Thymus (tissue), 14 donors: ENCODE measurements at places on chromosomes 4 and X. TPM values are rescaled to one million over a fixed set of nuclear protein-coding genes. Genes with fewer than 3 reads are reported as not detected.

The CDX4 gene
- polyA plus RNA-seq: not detected

The S100G gene
- polyA plus RNA-seq: 1.2 TPM

The MOB1B gene
- 15.1 TPM for polyA plus RNA-seq

The HPGDS gene
- polyA plus RNA-seq: 1.4 TPM

The ZDHHC15 gene
- 0.55 TPM for polyA plus RNA-seq

The UGT2B11 gene
- 0.07 TPM for polyA plus RNA-seq

The ADH1C gene
- polyA plus RNA-seq: 3.3 TPM

The TLR3 gene
- 1.7 TPM for polyA plus RNA-seq

The HSFX2 gene
- 1.1 TPM for polyA plus RNA-seq

The PAGE2B gene
- 1.2 TPM for polyA plus RNA-seq

The SPATA4 gene
- polyA plus RNA-seq: 0.16 TPM

The FSTL5 gene
- 0.07 TPM for polyA plus RNA-seq

The EVC gene
- 1.6 TPM for polyA plus RNA-seq

The PJA1 gene
- 14.8 TPM for polyA plus RNA-seq

The NWD2 gene
- polyA plus RNA-seq: 0.11 TPM

The SPOCK3 gene
- polyA plus RNA-seq: 0.48 TPM

DNA sequence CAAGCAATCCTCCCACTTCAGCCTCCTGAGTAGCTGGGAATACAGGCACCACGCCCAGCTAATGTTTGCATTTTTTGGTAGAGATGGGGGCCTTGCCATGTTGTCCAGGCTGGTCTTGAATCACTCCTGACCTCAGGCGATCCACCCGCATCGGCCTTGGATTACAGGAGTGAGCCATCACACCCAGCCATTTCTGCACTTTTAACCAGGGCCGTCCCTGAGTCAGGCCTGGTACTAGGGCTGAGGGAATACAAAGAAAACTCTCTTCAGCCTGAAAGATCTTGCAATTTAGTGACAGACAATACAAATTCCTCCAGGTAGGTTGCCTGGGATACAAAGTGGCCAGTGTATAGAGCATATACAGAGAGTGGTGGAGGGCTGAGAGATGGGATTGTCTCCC is 65.8 kb downstream of the BCOR start:
- DNase-seq: no peak

DNA sequence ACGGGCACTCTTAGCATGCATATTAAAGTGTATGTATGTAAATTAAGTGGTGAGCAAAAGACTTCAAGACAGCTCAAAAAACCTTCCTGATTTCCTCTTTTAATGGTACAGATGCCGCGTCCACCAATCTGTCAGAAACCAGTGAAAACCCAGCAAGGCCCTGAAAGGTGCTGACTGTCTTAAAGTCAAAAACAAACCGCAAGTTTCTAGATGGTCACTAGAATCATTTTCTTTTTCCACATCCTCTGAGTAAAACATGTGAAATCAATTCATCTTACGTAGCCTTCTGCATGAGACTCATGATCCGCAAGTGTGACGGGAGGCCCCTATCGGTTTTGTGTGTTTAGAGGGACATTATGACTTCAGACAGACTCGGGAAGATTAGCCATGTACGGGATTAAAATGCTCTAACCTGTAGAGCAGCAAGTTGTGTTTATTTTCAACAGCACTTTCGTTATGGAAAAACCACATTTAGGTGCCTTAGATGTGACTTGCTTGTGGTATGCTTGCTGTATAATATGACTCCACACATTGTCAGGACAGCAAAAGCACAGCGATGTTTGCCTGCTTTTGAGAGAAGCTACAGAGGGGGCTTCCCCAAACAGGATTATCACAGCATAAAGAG is 88.2 kb upstream of the STS start:
- DNase-seq: no peak

DNA sequence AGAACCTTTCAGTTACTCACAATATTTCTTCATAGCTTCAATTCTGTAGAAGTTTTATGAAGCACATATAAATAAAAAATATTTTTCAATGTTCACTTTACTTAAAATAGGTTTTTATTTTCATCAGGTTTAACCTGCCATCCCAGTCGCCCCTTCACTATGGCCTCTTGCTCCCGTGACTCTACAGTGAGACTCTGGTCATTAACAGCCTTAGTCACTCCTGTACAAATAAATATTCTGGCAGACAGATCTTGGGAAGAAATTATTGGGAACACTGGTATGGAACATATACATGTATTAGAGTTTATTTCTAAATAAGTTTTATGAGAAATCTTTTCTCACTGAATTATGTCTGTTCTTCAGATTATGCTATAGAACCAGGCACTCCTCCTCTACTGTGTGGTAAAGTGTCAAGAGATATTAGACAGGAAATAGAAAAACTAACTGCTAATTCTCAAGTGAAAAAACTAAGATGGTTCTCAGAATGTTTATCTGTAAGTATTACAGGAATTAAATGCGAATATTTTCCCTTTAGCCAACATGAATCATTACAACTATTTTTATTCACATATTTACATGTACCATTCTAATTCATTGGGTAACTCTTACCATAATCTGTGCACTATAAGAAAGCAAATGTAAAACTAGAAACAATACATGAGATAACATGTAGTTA is 45.6 kb downstream of the SPATA4 start:
- no peak for DNase-seq

DNA sequence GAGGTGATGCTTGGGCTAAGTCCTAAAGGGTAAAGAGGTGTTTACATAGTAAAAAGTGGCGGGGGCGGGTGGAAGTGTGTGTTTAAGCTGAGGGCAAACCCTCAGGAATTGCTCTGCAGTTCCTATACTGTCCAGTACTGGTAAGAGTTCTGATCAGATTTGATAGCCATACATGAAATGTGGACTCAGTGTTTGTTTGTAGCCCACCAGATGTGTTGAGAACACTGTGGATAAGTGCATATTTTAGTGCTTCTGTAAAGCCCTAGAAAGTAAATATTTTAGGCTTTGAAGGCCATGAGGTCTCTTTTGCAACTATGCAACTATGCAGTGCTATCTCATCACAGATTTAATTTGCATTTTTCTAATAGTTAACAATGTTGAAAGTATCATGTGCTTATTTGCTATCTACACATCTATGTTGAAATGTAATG is 80.7 kb upstream of the EOLA2 start:
- DNase-seq: no peak

DNA sequence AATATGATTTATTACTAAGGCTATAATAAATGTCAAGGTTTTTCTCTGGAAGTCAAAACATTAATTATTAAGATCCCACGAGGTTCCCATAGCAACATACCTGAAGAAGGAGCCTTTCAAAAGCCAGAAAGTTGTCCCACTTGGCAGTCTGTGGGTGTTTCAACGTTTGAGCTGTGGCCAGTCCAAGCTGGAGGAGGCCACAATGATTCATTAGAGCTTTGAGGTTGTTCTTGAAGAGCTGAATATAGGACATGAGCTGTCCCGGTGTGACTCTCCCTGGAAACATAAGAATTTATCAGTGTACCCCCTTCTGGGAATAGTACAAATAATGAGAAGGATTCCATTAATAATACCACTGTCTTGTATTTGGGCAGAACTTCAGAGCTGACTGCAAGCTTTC is 92.1 kb downstream of the SCFD2 start:
- no peak for DNase-seq

DNA sequence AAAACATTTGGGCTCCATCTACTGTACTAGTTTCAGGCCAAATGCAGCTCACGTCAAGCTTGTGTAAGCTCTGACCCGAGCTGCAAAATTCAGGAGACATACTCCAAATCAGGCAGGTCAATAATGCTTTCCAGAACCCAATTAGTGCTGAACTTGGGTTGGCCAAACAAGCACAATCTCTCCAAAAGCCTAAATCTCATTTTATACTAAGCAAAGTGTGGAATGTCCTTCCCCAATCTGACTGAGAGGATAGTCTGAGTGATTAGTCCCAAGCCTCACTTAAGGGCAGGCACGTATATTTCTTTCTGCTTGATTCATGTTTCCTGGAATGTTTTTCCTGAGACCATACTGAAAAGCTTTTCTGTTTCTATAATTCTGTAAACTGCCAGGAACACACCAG is 79.9 kb downstream of the NKX6-1 start:
- no peak for DNase-seq

DNA sequence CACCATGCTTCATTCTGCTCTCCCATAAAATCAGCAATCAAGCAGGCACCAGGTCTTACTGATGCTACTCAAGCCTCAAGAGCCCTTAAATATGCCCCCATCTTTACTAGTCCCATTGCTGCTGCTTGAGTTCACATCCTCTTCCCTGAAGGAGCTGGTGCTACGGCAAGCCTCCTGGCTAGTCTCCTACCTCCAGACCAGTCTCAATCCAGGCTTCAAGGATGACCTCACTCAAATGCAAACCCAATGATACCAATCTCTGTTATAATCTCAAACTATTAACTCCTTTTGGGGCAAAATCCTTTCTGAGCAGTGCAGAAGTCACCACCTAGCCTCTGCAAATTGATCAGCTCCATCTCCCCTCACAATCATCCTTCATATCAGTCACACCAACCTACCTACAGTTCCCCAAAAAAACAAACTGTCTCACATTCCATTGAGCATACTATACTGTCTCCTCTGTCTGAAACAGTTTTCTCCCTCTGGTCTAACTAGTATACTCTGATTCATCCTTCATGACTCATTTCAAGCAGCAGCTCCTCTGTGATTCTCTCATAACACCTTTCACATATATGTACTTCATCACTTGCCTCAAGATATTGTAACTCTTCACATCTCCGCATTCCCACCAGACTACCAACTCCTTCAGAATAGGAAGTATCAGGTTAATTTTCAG is 30.0 kb downstream of the PAPSS1 start:
- no peak for DNase-seq

GRCh38 chrX:93985344-93986307 is 311.6 kb downstream of the FAM133A start:
- no peak for DNase-seq

DNA sequence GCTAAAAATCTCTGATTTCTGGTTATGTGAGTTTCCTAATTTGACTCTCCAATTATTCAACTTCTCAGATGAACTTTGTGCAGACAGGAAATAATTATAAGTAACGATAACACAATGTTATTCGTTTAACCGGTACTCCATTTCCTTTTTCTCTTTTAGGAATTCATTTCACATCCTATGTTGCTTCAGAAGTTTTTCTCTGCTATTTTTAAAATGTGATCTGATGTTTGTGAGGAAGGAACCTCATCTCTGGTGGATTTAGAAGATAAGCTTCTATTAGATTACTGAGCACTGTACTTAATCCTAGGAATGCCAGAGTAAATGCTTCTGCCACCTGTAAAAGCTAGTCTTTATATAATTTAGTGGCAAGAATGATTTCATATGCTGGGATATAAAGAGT is 116.0 kb upstream of the ETNPPL start:
- no peak for DNase-seq

- DNase-seq: no peak
Measured at GRCh38 chrX:46941341-46941740, 29.1 kb downstream of the JADE3 start.

- no peak for DNase-seq
Measured at GRCh38 chr4:74127745-74128144, 28.8 kb upstream of the CXCL2 start.

- no peak for DNase-seq
Measured at GRCh38 chr4:87406462-87406861, 15.5 kb upstream of the HSD17B11 start.

- DNase-seq: no peak
Measured at GRCh38 chr4:67512501-67512900, 32.8 kb downstream of the CENPC start.

- no peak for DNase-seq
Measured at GRCh38 chr4:184059099-184059498, 154.0 kb downstream of the STOX2 start.

- DNase-seq: no peak
Measured at GRCh38 chrX:155046129-155046810, 19.6 kb downstream of the FUNDC2 start.

- DNase-seq: no peak
Measured at GRCh38 chr4:68366600-68366999, 16.7 kb upstream of the YTHDC1 start.

GRCh38 chrX:154738011-154738738 is 12.7 kb downstream of the GAB3 start:
- DNase-seq: no peak

DNA sequence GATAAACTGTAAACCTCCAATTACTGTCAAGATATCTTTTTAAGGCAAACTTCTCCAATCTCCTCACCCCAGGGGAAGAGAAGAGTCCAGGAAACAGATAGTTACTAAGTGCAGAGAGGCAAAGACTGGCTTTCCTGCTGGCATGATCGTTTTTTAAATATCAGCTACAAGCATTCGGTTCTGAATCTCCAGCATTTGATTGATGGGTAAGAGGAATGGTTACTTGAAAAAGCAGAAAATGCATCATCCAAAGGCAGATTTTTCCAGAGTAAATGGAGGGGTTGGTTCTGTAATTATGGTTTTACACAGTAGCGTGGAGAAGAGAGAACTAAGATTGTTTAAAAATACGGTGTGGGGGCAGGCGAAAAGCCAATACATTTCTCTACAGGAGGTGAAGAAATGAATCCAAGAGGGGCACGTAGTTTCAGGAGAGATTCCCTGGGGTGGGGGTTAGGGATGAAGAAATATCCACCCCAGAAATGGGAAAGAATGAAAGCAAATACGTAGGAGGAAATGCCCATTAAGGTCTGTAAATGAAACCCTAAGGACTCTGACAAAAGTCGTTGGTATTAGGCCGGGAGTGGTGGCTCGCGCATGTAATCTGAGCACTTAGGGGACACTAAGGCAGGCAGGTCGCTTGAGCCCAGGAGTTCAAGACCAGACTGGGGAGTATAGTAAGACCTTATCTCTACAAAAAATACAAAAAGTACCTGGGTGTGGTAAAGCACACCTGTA is 248.3 kb downstream of the DHRSX start:
- no peak for DNase-seq

GRCh38 chr4:88172987-88173386 is 14.5 kb upstream of the ABCG2 start:
- no peak for DNase-seq

- DNase-seq: no peak
Measured at GRCh38 chr4:80446664-80447063, 111.1 kb downstream of the CFAP299 start.

GRCh38 chr4:145511913-145512522 is 30.4 kb downstream of the SMAD1 start:
- no peak for DNase-seq

DNA sequence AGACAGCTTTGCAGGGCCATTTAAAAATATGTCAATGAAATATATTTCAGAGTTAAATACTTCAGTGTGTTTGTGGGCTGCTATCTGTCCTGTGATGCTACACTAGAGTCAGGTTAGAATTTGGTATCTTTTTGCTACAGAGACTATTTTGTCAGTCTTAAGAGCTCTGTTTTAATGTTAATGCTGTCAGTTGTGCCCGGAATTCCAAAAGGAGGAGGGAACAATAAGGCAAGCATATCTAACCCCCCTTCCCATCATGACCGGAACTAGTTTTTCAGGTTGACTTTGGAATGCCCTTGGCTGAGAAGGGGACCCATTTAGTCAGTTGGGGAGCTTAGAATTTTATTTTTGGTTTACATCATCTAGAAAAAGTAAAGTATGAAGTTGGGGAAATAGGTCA is 34.9 kb upstream of the SLC25A4 start:
- DNase-seq: no peak

- DNase-seq: no peak
Measured at GRCh38 chr4:81375745-81376144, 96.0 kb downstream of the RASGEF1B start.

DNA sequence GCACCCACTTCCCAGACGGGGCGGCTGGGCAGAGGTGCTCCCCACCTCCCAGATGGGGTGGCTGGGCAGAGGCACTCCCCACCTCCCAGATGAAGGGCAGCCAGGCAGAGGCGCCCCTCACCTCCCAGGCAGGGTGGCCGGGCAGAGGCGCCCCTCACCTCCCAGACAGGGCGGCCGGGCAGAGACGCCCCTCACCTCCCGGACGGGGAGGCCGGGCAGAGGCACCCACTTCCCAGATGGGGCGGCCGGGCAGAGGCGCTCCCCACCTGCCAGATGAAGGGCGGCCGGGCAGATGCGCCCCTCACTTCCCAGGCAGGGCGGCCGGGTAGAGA is 61.2 kb downstream of the UPRT start:
- DNase-seq: no peak
